Putamen (tissue), 1 donor: ENCODE measurements at places on chromosomes 11 and 22.

- DNase-seq, result no peak
Measured at GRCh38 chr11:75815345-75816168, 547 bp downstream of the UVRAG start.

DNA sequence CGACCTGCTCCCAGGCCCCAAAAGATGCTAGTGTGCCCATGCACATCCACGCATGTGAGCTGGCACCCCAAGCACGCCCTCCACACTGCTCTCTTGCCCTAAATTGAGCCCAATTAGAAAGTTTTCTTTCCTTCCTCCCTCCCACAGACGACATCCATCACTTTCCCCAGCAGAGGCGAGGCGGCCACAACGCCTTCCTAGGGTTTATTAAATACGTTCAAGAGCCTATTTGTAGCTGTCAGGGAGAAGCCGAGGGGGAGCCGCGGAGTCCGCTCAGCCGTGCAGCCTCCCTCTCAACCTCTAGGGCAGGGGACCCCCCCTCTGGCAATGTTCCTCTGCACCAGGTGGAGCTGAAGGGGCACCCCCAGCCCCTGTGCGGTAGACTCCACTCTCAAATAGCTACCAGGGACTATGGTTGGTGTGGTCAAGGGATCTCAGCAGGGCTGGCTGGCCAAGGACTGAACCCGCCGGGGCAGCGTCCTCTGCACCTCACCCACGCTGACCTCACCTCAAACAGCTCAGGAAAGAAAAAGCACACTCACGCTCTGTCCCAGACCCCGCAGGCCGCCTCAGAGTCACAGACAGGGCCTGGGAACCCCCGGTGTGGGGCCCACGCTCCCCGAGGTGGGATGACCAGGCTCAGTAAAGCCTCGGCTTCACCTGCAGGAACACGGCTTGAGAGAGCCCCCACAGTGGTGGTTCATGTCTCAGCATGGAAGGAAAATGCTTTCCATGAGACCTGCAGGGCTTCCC is 152.4 kb downstream of the DSCAML1 start:
- no peak for DNase-seq

DNA sequence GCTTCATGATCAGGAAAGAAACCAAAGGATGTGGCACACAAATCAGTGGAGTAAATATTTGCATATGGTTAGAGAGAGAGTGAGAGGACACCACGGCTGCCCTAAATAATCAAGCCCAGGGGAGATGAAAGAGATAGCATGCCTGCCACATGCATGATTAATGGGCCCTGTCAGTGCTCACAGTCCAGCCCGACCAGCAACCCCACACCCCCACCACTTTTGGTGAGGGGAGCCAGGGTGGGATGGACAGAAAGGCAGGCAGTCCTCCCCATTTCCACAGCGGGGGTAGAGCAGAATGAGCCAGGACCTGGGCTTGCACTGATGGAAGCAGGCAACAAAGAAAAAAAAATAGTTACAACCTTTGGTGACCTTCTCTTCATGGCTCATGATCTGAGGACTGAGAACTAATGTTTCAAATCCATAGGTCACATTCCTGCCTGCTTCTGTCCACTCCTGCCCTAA is 545.0 kb downstream of the ETS1 start:
- no peak for DNase-seq

GRCh38 chr11:116862185-116862584 is 24.8 kb upstream of the APOA1 start:
- no peak for DNase-seq

GRCh38 chr22:27748751-27749191 is 52.8 kb downstream of the MN1 start:
- DNase-seq, result no peak

GRCh38 chr22:19619144-19620009 is 94.9 kb upstream of the SEPTIN5 start:
- DNase-seq, result no peak

DNA sequence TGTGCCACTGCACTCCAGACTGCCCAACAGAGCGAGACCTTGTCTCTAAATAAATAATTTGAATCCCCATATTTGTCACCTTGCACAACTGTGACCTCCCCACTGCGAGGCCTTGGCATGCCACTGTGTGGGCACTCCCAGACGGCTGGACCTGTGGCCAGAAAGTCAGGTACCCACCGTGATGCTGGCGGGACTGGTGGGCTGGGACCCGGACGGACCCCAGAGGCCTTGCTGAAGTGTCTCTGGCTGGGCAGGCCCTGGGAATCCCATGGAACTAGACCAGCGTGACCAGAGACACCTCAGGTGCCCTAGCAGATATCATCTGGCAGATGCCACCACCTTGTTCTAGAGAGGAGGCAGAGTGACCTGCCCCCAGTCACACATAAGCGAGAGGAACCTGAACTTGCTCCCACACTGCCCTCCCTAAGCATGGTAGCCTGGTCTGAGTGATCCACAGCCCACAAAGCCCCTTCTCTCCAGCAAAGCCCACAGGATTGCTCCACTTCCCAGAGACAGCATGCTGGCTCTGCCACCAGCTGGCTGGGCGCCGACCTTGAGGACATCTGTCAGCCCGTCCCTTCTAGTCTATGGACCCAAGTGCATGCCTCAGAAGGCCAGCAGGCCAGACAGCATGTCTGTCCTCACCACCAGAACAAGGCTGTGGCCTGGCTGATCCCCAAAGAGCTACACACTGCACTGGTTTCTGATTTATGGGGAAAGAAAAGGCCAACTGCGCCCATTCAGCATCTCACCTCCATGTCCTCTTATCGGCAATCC is 9.5 kb downstream of the MACROD1 start:
- DNase-seq, result peak; percentile 70

- peak; percentile 15 for DNase-seq
Measured at GRCh38 chr22:25235547-25236290, 16.3 kb downstream of the CRYBB2 start.

DNA sequence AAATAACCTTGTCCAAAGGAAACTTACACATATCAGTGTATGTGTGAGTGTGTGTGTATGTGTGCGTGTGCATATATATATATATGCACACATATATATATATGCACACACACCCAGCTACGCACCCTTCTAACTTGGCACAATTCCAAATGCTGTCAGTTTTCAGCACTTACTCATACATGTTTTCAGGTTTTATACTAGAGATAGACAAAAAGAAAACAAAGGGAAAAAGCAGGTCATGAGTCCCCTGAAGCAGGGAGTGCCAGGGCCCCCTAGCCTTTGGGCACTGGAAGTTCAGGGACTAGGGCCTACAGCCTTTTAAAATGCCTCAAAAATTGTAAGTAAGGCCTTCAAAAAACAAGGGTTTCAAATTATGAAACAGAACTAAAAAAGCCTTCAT is 265.4 kb downstream of the CADM1 start:
- DNase-seq, result no peak

DNA sequence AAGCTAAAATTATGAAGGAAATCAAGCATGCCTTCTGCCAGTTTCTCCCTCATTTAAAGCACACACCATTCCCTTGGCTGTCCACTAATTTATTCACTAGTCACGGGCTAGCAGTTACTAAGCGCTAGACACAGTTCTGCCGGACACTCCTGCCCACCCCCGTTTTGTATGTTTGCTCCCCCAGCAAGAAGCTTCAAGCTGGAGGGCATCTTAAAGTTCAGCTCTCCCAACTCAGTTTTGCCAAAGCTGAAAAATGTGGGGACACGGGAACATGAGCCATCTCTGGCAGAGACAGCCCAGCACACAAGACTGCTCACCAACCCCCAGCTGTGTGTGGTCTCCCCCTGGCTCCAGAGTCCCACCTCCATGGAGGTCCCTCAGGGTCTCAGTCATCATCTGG is 263.6 kb downstream of the BRD1 start:
- no peak for DNase-seq

GRCh38 chr22:21032037-21032867 is at the start of gene SLC7A4:
Gene SLC7A4, minus strand, starts transcription at chr22:21032561. Its CDS starts 749 bp downstream, at chr22:21031812.
- DNase-seq, result no peak

DNA sequence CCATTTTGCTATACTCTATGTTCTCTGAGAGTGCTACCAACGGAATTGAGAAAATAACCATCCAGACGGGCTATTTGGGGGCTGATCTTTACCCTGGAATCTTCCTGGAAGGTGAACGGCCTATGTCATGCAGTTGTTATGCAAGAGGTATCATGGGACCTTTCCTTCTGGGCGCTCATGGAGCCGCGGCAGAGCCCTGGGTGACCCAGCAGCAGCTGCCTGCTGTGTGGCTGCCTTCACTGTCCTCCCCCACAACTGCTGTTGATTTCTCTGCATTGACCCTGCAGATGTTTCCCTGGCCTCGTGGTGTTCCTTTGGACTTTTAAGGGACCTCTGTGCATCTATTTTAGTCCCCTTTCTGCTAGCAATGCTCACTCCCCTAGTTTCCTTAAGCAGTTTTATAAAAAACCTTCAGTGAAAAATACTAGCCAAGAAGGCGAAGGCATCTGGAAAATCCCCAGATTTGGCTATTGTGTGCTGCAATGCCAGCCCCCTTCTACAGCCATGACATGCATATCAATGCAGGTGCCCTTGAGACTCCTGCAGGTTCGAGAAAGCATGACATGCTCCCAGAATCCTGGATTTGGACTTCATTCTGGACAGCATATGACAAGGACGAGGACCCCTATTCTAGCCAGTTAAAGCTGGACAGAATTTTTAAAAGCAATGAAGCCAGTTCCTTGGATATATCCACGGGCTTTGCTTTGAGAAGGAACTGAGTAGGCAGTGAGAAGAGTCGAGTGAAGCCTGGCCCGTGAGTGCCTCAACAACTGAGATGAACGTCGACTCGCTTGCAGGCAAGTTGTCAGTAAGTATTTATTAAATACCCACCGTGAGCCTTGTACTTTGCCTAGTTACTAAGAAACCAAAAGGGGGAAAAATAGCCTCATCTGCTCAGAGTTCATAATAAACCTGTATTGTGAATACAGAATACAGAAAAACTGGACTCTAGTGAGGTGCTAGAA is at the start of gene SLC25A18:
TSS of gene SLC25A18 (plus strand) at position 593 of the 965 bp plus-strand sequence. CDS start 16,447 bp downstream, outside the sequence.
- peak; percentile 84 for DNase-seq

DNA sequence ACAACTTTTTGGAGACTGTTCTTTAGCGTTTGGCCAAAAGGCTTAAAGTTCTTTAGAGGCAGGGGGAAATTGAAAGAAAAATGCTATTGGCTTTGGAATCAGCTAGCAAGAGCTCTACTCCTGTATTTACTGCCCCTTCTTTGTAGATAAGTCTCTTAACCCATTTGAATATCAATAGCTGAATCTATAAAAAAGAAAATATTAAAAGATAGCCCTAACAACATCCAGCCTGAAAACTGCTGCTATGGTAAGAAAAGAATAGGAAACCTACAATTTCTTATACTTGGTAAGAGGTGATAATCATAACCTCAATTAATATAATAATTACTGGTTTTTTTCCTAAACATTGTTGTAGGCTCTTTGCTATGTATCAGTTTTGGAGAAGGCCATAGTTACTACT is at the start of gene OR5B12:
TSS of gene OR5B12 (minus strand) at position 101 of the 400 bp plus-strand sequence. CDS start 2,085 bp downstream, outside the sequence.
- no peak for DNase-seq

DNA sequence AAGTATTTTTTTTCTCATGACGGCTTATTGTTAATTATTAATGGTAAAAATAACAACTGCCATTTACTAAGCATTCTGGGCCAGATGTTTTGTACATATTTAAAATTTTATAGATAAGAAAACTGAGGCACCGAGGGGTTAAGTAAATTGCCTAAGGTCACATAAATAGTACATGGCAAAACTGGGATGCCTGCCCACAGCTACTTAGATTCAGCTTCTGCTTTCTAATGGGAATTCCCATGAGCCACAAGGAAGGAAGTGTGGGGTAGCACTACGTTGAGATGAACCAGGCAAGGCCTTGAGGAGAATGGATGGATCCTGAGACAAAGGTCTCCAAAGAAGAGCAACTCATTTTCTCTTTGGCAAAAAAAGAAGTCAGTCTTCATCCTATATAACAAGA is 11.9 kb upstream of the PHF21A start:
- no peak for DNase-seq

DNA sequence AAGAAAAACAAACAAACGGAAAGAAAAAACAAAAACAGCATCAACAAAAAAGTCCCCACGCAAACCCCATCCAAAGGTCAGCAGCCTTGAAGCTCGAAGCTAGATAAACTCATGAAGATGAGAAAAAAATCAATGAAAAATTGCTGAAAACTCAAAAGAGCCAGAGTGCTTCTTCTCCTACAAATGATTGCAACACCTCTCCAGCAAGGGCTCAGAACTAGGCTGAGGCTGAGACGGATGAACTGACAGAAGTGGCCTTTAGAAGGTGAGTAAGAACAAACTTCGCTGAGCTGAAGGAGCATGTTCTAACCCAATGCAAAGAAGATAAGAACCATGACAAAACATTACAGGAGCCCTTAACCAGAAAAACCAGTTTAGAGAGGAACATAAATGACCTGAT is 18.4 kb upstream of the FTH1 start:
- DNase-seq, result no peak

DNA sequence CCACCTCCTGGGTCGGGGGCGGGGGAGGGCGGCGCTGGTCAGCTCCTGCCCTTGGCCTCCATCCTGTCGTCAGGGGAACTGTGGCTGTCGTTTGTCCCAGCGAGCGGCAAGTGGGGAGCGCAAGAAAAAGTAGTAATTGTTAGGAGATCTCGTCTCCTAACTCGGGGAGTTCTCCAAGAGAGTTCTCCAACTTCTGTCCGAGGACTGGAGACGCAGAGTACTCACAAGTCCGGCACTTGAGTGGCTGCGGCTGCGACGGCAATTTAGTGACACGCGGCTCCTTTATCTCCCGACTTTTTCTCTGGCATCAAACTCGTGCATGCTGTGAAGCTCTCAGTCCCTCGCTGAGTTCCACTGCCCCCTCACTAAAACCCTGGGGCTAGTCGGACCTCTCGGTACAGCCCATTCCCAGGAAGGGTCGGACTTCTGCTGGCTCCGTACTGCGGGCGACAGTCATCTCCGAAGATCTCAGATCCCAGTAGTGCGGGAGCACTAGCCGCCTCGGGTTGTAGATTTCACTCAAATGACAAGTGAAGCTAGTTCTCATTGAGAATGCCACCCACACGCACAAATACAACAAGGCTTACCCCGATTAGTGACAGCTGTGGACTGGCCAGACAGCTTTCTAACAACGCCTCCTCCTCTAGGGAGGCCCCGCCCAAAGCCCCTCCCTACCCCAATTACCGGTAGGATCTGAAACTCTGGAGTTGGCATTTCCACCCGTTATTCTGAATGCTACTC is at the start of gene PGR:
TSS of gene PGR (minus strand) at position 611 of the 741 bp plus-strand sequence. CDS start 743 bp downstream, outside the sequence.
- DNase-seq, result no peak
